Posterior vena cava (tissue), 2 donors: ENCODE measurements at places on chromosomes 2 and 18. TPM values are rescaled to one million over a fixed set of nuclear protein-coding genes. Genes with fewer than 3 reads are reported as not detected.

DNA sequence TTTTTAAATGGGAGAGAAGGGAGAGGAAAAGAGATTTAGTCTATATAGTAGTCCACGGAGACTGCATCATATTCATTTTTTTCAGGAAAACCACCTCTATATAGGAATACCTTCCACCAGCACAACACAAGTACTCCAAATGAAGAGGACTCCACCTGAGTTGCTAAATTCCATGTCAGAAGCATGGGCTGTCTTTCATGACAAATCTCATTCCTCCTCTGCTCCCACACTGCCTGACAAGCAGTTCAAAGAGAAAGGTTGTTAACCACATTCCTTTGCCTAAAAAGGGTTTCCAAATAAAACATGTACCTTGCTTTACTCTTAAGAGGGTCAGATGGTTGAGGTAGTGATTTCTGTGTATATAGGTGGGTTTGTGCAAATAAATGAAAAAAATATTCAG is 122.0 kb downstream of the TMEFF2 start:
- DNase-seq, result no peak

DNA sequence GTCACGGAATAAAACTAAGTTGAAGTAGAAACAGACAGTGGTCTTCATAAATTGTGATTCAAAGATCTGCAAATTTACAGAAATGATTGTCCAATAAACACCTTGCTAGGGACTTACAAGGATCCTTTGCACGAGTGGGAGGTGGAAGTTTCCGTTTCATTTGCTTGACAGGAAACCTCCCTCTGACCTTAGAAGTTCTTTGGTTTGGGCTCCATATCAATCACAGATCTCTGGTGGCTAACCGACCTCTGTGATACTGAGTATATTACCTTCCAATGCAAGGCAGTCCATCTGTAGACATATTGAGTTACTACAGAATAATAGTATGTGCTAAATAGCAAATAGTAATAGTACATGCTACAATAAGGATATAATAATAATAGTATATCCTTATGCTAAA is 33.7 kb upstream of the RNF152 start:
- DNase-seq, result no peak

- DNase-seq, result no peak
Observed at GRCh38 chr2:37167636-37168180, 10.9 kb upstream of the EIF2AK2 start.

DNA sequence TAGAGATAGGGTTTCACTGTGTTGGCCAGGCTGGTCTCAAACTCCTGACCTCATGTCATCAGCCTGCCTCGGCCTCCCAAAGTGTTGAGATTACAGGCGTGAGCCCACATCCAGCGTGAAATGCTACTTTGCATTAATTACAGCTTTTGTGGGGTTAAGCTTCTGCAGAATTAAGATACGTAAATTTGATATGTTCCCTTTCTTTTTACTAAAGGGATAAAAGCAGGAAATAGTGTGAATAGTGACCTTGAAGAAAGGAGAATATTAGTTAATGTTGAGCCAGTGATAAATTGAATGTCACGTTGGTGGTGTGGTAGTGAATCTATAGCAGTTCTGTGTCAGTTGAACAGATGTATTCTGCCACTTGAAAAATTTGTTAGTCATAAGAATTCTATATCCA is 16.9 kb downstream of the SMCHD1 start:
- DNase-seq, result no peak

GRCh38 chr2:54254180-54254579 is 1.8 kb downstream of the TSPYL6 start:
- no peak for DNase-seq

- DNase-seq, result no peak
Observed at GRCh38 chr2:129233751-129234406, 745.6 kb upstream of the RAB6C start.

DNA sequence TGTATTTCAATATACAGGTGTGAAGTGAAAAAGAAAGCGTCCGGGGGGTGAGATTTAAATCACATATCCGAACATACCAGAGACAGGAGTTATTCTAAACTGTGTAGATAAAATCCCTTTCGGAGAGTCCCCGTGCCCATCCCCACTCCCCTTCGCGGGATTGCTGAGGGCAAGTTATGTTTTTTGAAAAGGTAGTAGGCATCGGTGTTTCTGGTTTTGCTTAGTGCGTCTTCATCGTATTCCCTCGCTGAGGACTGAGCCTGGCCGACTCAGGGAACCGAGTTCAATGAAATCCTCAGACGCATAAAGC is 583.4 kb downstream of the ZEB2 start:
- DNase-seq, result no peak

DNA sequence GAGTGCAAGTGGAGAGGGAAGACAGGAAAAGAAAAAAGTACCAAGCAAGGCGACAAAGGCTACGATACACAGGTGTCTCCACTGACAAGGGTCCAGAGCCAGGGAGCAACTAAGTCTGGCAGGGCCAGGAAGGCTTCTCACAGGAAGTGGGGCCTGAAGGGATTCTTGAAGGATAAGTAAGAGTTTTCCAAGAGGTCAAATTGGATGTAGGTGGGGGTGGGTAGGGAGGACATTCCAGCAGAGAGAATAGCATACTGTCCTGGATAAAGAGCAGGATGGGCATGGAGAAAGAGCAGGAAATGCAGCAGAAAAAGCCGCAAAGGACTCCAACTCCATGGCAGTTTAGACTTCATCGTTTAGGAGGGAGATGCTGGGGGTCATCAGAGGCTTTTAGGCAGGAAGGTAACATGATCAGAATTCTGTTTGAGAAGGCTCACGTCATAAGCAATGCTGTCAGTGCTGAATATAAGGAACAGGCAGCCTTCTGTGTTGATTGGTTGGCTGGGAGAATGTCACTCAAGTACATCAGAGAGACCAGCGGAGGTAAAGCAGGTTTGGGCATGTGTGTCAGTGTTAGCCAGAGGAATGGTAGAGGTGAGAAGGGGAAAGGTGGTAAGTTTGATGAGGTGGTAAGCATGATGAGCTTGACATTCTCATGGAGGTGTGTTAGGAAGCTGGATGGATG is 35.1 kb downstream of the ARHGAP25 start:
- DNase-seq, result no peak

DNA sequence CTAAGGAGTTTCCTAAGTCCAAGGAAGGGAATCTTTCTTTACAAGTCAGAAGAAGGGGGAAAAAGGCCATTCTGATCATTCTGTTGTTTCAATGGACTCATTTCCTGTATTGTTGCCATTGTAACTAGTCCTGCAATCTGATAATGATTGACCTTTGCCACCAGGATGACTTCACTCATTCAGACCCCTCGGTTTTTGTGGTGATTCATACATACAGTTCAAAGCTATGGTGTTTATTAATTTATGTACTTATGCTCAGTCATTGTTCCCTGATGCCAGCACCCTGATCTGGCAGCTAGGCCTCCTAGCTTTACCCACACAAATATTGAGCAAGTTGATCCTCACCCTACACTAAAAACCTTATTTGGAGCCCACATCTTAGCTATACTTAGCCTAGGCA is 57.6 kb upstream of the ZNF519 start:
- no peak for DNase-seq

GRCh38 chr2:100820273-100820522 is 259 bp downstream of the NPAS2 start:
- DNase-seq, result no peak

DNA sequence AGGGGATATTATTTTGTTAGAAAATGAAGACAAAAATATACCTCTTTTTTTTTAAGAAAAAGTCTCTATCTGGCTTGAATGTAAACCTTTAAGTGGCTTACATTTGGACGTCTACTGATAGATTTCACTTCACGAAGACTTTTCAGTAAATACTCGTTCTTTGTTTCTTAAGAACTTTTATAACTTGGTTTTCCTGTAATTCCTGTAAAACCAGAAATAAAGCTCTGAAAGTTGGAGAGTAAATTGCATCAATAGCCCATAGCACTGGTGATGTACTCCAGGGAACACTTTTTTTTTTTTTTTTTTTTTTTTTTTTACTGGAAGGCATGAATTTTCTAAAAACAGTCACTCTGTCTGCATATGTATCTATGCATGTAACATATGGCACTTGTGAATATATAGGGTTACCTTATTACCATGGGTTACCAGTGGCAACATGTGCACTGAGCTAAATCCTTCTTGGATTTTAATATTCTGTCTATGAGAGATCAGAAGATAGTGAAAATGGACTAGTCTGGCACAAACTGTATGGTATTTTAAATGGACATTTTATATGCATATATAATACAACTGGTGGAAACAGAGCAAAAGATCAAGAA is 309.2 kb upstream of the TCF4 start:
- no peak for DNase-seq

DNA sequence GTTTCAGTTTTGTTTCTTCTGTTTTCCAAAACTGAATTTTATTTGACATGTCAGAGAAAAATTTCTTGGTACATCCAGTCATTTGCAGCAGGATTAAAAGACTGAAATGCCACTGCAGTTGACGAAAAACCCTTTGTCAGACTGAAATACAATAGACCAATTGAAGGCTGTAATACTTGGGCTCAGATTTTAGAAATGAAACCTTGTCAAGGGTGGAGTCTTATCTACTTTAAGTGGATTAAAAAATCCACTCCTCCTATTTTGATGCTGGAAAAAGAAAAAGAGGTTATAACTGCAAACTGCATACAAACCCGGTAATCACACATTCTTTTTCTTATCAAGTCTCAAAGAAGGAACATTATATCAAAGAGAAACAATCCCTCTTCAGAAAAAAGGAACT is 80.2 kb upstream of the NEUROD1 start:
- DNase-seq, result no peak

GRCh38 chr18:51543658-51544155 is 346.2 kb upstream of the MEX3C start:
- DNase-seq, result no peak

DNA sequence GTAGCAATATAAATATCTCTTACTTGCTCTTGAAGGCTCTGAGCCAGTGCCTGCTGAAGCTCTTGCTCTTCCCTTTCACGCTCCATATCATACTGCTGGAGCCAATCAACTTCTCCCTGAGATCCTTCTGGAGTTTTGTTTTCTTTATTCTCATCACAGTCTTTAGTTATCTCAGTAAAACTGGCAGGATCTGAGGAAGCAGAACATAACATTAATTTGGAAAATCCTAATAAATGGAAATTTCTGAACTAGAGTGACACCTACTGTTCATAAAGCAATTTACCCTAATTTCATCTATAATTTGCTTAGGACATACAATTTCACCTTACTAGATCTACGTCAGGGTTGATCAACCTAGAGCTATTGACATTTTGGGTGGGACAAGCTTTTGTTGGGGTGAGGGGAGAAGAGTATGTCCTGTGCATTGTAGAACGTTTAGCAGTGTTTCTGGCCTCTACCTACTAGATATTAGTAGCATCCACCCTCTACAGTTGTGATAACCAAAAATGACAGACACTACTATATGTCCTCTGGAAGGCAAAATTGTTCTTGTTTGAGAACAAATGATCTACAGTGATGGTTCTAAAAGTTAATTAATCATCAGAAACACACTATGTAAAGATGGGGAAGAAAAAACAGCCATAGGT is 47.2 kb downstream of the VIL1 start:
- DNase-seq, result no peak

GRCh38 chr2:221345516-221345915 is 226.6 kb downstream of the EPHA4 start:
- no peak for DNase-seq

DNA sequence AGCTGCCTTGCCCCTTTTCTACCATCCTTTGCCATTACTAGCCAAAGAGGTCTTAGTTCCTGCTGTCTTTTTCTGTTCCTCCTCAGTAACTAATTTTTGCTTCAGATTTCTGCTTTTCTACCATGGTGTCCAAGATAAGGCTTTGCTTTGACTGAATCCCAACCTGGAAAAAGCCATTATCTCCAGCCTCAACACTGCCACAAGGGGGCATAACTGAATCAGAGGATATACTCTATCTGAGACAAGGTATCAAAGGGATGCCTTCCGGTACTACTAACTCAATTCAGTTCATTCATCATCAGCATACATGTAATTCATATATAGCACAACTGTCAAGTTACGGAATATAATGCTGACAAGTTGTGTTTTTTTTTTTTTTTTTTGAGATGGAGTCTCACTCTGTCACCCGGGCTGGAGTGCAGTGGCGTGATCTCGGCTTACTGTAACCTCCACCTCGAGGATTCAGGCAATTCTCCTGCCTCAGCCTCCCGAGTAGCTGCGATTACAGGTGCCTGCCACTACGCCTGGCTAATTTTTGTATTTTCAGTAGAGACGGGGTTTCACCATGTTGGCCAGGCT is 11.4 kb downstream of the OSGEPL1 start:
- no peak for DNase-seq

GRCh38 chr2:217356781-217357180 is 496.9 kb upstream of the TNP1 start:
- DNase-seq, result no peak

- DNase-seq, result no peak
Observed at GRCh38 chr2:127498386-127498785, 27.9 kb downstream of the IWS1 start.

DNA sequence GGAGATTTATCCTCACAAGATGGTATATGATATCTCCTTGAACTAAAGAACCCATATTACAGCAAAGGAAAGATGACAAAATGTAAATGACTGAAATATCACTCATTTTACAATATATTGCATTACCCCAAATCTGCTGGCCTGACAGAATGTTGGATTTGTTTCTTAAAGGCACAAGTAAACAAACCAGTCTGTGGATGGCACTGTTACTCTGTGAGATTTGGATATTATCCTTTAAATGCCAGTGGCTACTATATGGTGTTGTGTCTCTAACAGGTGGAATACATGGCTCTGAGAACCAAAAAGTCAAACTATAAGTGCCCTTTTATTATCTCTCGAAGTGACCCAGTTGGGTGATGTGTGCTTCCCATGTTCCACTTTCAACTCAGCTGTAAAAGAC is 125.7 kb downstream of the PDE1A start:
- DNase-seq, result no peak

DNA sequence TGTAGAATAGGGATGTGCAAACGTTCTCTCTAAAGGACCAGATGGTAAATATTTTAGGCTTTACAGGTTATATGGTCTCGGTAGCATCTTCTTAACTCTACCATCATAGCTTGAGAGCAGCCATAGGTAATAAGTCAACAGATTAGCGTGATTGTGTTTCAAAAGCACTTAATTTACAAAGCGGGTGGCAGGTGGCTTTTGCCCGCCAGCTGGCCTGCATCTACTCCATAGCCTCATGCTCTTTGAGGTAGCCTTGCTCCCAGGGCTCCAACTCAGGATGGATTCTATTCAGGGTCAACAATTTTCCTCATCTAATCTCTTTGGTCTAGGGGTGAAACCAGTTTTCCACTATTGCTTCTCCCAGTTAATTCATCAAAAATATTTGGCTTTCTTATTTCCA is 5.0 kb upstream of the ATP9B start:
- DNase-seq, result no peak

- DNase-seq, result no peak
Observed at GRCh38 chr2:38656866-38657480, 8.9 kb upstream of the GALM start.

The TTC31 gene
- total RNA-seq, result 15.0 TPM

The CAPN14 gene
- total RNA-seq, result 0.09 TPM

The ST8SIA3 gene
- not detected for total RNA-seq

The ALKAL2 gene
- total RNA-seq, result 63.8 TPM

The TRABD2A gene
- 1.0 TPM for total RNA-seq

The IL18RAP gene
- 4.1 TPM for total RNA-seq

The SLC5A7 gene
- total RNA-seq, result 0.05 TPM

The DSC1 gene
- total RNA-seq, result not detected

The USP37 gene
- total RNA-seq, result 11.7 TPM

The B3GNT7 gene
- total RNA-seq, result 5.7 TPM

The PLEKHH2 gene
- total RNA-seq, result 19.9 TPM

The SULT1C4 gene
- total RNA-seq, result 2.7 TPM

The GPR45 gene
- not detected for total RNA-seq

The UGT1A5 gene
- total RNA-seq, result not detected

The ARHGAP15 gene
- total RNA-seq, result 12.0 TPM
